Activated CD4-positive, alpha-beta memory T cell treated with anti-CD3 and anti-CD28 coated beads, Interleukin-2, amount 10 ng/mL, durations not matched to agents 7 days and 5 days (primary cell): ENCODE measurements at places on chromosomes 2 and 18.

DNA sequence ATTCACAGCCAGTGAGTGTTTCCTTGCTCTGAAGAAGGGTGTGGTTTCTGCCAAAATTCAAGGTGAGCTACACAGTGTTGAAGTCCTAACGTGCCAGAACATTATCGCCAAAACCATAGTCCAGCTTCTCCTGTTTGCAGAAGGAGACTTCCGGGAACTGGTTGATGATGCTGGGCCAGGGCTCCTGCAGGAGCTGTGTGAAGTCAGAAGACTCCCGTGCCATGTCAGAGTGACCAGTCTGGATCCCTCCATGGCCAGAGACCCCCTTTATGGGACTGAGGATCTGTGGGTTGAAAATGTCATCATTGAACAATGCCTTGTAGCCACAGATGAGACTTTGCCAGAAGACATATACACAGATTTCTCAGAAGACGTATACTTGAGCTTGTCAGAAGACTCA is 96.0 kb upstream of the RAB12 start:
- H3K4me3 ChIP-seq: no peak overlapping the region
- no peak for DNase-seq
- peaks cover 3% of the 10 kb centered on the region for H3K4me1 ChIP-seq
- H3K36me3 ChIP-seq: no peaks in the 10 kb centered on the region
- H3K27ac ChIP-seq: no peak overlapping the region
- no peaks in the 10 kb centered on the region for H3K27me3 ChIP-seq

- H3K27ac ChIP-seq: no peak overlapping the region
- peak overlapping the region; percentile 32 for H3K4me3 ChIP-seq
- H3K36me3 ChIP-seq: peaks cover 2% of the 10 kb centered on the region
- H3K27me3 ChIP-seq: peaks cover 3% of the 10 kb centered on the region
- DNase-seq: no peak
Measured at GRCh38 chr2:85413592-85414420, 3.6 kb upstream of the CAPG start.

DNA sequence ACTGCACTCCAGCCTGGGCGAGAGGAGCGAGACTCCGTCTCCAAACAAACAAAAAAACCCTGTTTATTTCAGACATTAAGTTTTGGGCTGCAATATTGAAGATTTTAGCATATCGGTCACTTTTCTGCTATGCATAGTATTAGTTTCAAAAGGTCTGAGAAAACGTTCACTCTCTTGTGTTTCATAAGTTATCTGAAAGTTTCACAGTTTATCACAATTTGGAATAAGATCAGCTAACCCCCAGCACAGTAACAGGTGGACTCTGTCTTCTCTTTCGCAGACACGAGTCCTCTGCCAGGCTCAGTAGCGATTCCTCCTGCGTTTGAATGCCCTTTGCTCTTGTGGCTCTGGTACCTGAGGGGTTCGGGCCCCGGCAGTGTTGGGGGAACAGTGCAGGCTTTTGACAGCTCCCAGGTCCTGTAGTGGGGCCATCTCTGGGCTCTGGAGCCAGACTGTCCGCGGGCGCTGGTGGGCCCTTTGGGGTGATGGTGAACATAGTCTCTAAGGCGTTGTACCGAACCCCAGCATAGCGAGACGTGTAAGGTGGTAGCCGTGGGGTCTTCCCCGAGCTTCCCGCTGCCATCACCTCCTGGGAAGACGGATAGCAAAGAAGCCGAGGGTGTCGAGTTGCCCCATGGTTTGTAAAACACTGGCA is 20.4 kb downstream of the NFATC1 start:
- peaks cover 2% of the 10 kb centered on the region for H3K4me1 ChIP-seq
- no peaks in the 10 kb centered on the region for H3K27me3 ChIP-seq
- H3K4me3 ChIP-seq: no peak overlapping the region
- no peak overlapping the region for H3K27ac ChIP-seq
- DNase-seq: no peak

DNA sequence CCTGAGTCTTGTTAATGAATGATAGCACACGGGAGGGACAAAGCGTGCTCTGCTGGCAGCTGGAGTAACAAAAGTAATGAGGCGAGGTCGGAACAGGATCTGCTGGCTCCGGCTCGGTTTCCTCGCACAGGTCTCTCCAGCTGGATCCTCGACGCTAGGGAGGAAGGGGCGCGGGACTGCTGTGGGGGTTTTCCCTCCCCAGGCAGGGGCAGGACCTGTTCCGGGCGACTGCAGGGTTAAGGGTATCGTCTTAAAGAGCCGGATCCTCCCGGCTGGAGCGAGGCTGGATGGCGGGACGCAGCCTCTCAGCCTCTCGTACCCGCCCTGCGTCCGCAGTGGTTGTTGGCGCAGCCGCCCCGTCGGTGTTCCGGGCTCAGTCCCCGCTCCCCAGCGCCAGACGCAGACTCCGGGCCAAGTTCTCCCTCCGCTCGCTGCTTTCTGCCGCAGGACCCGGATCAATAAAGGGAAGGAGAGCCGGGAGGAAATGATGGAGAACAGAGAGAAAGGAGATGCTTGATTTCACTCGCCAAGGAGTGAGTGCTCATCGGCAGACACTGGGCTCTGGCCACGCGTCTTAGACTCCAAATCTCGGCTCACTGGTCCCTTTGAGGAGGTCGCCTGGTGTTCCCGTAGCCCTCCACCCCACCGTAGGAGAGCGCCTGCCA is 1.1 kb upstream of the LIPG start:
- H3K36me3 ChIP-seq: no peaks in the 10 kb centered on the region
- peak overlapping the region; percentile 35 for H3K4me3 ChIP-seq
- DNase-seq: no peak

DNA sequence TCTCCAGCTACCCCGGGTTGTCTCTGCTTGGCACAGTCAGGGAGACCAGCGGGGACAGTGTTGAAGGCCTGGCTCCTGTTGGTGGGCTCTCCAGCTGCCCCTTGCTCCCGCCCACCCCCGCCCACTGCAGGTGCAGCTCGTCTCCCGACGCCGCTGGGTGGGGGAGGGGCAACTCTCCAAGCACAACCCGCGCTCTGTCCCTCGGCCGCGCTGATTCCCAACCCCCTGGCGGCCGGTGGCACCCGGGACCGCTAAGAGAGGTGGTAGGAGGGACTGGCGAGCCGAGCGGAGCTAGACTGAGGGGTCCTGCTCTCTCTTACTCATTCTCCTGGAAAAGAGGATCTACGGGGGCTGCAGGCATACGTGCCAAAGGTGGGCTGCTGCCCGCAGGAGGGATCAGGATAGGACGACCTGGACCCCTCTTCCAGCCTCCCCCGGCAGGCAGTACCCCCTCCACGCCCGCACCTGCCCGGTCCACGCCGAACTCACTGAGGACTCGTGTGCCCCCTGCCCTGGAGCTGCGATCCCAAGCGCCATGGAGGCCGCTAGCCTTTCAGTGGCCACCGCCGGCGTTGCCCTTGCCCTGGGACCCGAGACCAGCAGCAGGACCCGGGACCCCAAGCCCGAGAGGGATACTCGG is 44.5 kb downstream of the DDX18 start:
- DNase-seq: no peak
- peaks cover 15% of the 10 kb centered on the region for H3K27me3 ChIP-seq
- no peaks in the 10 kb centered on the region for H3K4me1 ChIP-seq
- no peak overlapping the region for H3K27ac ChIP-seq

DNA sequence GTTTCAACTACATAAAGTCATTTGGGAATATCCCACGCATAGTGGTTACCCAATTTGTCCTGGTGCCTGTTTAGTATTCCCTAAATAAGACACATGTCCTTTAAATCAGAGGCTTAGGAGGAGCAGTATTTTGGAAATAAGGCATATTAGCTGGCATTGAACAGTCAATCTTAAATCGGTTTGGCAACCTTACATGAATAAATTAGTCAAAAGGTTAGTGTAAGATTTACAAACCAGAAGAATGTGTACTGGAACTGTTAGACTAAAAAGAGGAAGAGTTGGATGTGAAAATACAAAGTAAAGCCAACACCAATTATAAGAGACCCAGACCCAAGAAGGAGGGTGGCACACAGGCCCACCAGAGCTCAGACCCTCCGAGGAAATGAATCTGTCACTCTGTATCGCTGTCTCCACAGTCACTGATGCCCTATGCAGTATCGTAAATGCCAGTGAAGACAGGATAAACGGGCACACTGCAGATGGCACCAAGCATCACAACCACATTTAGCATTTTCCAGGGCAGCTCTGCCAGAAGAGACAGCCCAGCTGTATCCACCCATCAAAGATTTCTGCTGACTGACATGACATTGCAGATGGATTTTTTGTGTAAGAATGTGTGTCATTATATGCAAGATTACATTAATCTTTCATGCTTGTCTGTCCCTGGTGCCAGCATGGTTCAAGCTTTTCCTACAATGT is 90.4 kb downstream of the CERKL start:
- DNase-seq: no peak
- H3K27ac ChIP-seq: no peak overlapping the region
- H3K4me3 ChIP-seq: no peak overlapping the region
- no peaks in the 10 kb centered on the region for H3K36me3 ChIP-seq
- H3K4me1 ChIP-seq: peaks cover 3% of the 10 kb centered on the region
- peaks cover 2% of the 10 kb centered on the region for H3K27me3 ChIP-seq

GRCh38 chr18:63336366-63337099 is 17.0 kb upstream of the BCL2 start:
- H3K4me3 ChIP-seq: no peak overlapping the region
- peaks cover 64% of the 10 kb centered on the region for H3K36me3 ChIP-seq
- no peaks in the 10 kb centered on the region for H3K27me3 ChIP-seq
- peaks cover 7% of the 10 kb centered on the region for H3K4me1 ChIP-seq
- DNase-seq: no peak
- no peak overlapping the region for H3K27ac ChIP-seq

GRCh38 chr2:20818820-20819219 is 4.1 kb downstream of the LDAH start:
- peak overlapping the region; percentile 73 for H3K27ac ChIP-seq
- no peaks in the 10 kb centered on the region for H3K27me3 ChIP-seq
- H3K36me3 ChIP-seq: peaks cover 27% of the 10 kb centered on the region
- DNase-seq: no peak

DNA sequence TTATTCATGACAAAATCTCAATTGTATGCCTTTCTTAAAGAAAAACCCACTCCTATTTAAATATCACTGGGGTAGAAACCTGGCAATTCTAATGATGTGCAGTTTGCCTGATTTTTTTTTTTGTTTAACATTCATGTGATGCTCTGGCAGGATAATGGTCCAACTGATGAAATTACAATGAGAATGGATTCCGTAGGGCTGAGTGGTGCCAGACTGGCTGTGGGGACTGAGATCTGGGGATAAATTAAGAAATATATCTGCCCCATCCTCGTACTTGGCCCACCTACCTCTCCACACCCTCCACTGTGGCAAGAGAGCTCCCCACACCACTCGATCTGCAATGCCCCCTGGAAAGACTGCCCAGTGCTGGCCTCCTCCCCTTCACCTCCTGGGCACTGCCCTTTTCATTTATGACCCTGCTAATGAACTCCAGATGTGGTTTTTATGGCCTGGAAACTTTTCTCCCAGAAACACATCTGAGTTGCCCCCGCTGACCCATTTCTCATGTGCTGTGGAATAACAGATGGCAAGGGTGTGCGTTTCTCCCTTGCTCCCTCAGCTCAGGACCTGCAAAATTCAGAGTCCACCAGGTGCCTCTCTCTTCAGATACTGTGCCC is 33.0 kb upstream of the RPL37A start:
- no peak overlapping the region for H3K27ac ChIP-seq
- H3K4me3 ChIP-seq: no peak overlapping the region
- no peaks in the 10 kb centered on the region for H3K4me1 ChIP-seq
- no peak for DNase-seq
- peaks cover 7% of the 10 kb centered on the region for H3K36me3 ChIP-seq
- no peaks in the 10 kb centered on the region for H3K27me3 ChIP-seq

GRCh38 chr2:118711603-118712002 is 135.8 kb downstream of the EN1 start:
- no peaks in the 10 kb centered on the region for H3K4me1 ChIP-seq
- H3K36me3 ChIP-seq: no peaks in the 10 kb centered on the region
- H3K27me3 ChIP-seq: no peaks in the 10 kb centered on the region

DNA sequence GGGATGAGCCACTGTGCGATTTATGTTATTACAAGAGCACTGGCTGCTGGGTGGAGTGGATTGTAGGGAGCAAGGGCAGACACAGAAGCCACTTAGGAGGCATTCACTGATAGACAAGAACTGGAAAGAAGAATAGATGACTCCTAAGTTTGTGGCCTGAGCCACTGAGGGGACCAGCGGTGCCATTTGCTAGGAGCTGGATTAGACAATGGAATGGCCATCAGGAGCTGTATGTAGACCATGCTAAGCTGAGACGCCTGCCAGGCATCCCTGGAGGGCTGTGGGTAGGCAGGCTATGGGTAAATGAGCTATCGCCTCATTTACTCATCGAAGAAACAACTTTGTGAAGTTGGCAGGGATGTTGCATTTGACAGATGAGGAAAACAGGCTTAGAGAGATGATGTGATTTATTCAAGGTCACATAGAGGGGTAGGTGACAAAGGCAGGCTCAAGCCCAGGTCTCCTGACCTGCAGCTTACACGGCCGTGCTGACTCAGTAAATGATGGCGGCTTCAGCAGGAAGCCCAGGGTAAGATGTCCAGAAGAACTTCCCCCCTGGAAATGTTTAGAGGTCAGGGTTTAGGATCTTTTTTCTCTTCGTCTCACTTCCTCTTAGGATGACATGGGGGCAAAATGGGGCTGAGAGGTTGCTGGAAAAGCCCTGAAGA is 2.8 kb downstream of the MFSD2B start:
- peaks cover 37% of the 10 kb centered on the region for H3K27me3 ChIP-seq
- H3K36me3 ChIP-seq: no peaks in the 10 kb centered on the region
- DNase-seq: no peak
- peaks cover 6% of the 10 kb centered on the region for H3K4me1 ChIP-seq
- no peak overlapping the region for H3K27ac ChIP-seq

DNA sequence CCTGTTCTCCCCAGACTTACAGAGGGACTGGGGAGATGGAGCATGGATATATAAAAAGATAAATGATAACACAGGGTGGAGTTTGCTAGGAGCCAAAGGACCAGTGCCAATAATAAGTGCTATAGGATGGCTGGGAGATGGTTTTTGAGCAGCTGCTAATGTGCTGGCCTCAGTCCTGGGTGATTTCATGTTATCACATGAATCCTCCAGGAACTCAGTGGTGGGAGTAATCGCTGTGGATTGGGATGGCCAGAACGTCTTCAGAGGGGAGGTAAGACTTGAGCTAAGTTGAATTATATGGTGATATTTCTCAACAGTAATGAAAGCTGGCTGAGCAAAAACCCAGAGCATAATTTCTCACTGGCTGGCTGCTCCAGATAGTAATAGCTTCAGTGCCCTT is 441.4 kb downstream of the SLC4A3 start:
- no peaks in the 10 kb centered on the region for H3K27me3 ChIP-seq
- H3K4me3 ChIP-seq: no peak overlapping the region
- H3K36me3 ChIP-seq: no peaks in the 10 kb centered on the region
- H3K4me1 ChIP-seq: no peaks in the 10 kb centered on the region
- DNase-seq: no peak

- H3K4me1 ChIP-seq: no peaks in the 10 kb centered on the region
- H3K4me3 ChIP-seq: no peak overlapping the region
- DNase-seq: no peak
- no peaks in the 10 kb centered on the region for H3K27me3 ChIP-seq
Measured at GRCh38 chr18:60936101-60936500, 397.1 kb upstream of the CDH20 start.
